Uterine smooth muscle cell (primary cell): ENCODE measurements at places on chromosomes 7 and 10. TPM values are rescaled to one million over a fixed set of nuclear protein-coding genes. Genes with fewer than 3 reads are reported as not detected.

PPP1R9A gene
- total RNA-seq, result 1.9 and 2.6 TPM in 2 replicates

FAM131B gene
- 2.3 and 4.1 TPM in 2 replicates for total RNA-seq

CYP2C8 gene
- total RNA-seq, result not detected in 2 replicates

SYT15B gene
- total RNA-seq, result under 0.01 TPM in 1 of 2 replicates, not detected in the other

ASAH2 gene
- total RNA-seq, result 0.75 and 0.77 TPM in 2 replicates

TRPV5 gene
- not detected in 2 replicates for total RNA-seq

CALN1 gene
- total RNA-seq, result not detected in 2 replicates

DPYSL4 gene
- total RNA-seq, result 2.1 and 2.3 TPM in 2 replicates

PLEKHS1 gene
- total RNA-seq, result not detected in 2 replicates

RAPGEF5 gene
- 0.75 and 1.1 TPM in 2 replicates for total RNA-seq

DRGX gene
- total RNA-seq, result not detected in 2 replicates

CYTH3 gene
- 19.9 and 25.0 TPM in 2 replicates for total RNA-seq

UCN3 gene
- total RNA-seq, result not detected in 2 replicates

PON1 gene
- total RNA-seq, result not detected in 2 replicates

ZC3HAV1 gene
- total RNA-seq, result 25.3 and 28.9 TPM in 2 replicates

NEUROG3 gene
- not detected in 2 replicates for total RNA-seq

ZNF277 gene
- 24.1 and 52.2 TPM in 2 replicates for total RNA-seq

GSTO2 gene
- 1.7 and 5.1 TPM in 2 replicates for total RNA-seq

COBL gene
- under 0.01 TPM in 2 replicates for total RNA-seq

ZNF503 gene
- total RNA-seq, result 5.8 and 6.6 TPM in 2 replicates

SYNPO2L gene
- under 0.01 TPM in 1 of 2 replicates, not detected in the other for total RNA-seq

HTR7 gene
- total RNA-seq, result 0.87 and 1.1 TPM in 2 replicates

CYP26C1 gene
- total RNA-seq, result 0.12 TPM in 1 of 2 replicates, not detected in the other

PHTF2 gene
- total RNA-seq, result 23.9 and 35.3 TPM in 2 replicates

TLX1 gene
- not detected in 2 replicates for total RNA-seq

TSC22D4 gene
- total RNA-seq, result 23.0 and 23.6 TPM in 2 replicates
